Activated CD4-positive, CD25-positive, alpha-beta regulatory T cell (primary cell): ENCODE measurements at places on chromosomes 6 and 20.
A peak's percentile ranks its signal among the peaks of the same experiment; 100 is the strongest.

DNA sequence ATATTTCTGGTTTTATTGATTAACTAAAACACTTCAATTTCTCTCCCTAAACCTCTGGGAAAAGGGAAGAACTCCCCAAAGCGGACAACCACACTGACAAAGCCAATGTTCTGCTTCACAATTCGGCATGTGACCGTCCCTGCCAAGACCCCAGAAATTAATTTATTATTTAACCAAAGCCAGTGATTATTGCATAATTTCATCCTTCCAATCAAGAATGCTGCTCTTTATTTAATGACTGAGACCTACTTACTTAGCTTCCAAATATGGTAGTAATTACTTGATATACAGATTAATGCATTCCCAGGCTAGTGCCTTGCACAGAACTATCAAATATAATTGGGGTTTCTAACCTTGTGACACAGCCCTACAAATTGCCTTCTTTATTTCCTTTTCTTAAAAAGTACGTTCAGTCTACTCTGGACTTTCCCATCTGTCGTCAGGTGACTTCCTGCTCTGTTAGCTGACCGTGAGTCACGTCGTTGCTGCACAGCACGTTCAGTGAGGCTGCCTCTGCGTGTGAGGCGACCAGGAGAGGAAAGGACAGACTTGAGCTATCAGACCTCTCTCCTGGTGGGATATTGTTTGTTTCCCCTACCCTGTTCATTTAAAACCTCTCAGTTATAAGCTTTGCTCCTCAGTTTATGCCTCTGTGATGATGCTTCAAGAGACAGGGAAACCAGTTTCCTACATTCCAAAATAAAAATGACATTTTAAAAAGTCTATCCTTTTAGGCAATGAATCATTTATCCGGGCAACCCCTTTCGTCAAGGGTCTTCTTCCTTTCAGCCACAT is 55.7 kb upstream of the TNFAIP3 start:
- DNase-seq = peak; percentile 50

DNA sequence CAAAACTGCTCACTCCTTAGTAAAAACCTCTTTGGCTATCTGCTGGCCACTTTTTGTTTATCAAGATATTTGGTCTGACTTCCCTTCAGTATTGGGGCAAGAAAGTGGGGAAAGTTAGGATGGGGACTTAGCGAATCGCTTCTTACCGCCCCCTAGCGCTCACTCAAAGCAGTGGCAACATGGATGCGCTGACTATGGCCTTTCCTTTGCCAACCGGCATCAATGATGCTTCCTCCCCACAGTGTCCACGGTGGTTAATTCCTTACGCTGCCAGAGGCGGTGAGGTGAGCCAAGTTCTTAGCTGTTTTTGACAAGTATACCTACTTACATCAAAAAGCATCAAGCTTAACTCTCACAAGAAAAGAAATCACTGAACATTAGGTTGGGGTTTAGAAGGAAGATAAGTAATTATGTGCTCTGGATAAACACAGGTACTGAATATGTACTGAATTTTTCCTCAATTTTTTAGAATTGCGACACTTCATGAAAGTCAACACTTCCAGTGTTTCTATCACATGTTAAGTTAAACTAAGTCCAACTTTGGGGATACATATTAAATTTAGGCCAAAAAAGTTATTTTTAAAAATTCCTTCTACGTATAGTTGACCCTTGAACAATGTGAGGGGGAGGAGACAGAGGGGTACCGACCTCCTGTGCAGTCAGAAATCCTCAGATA is 86.7 kb downstream of the GMDS start:
- DNase-seq = no peak

- no peak for DNase-seq
Measured at GRCh38 chr20:20009784-20010253, 7.3 kb upstream of the NAA20 start.

DNA sequence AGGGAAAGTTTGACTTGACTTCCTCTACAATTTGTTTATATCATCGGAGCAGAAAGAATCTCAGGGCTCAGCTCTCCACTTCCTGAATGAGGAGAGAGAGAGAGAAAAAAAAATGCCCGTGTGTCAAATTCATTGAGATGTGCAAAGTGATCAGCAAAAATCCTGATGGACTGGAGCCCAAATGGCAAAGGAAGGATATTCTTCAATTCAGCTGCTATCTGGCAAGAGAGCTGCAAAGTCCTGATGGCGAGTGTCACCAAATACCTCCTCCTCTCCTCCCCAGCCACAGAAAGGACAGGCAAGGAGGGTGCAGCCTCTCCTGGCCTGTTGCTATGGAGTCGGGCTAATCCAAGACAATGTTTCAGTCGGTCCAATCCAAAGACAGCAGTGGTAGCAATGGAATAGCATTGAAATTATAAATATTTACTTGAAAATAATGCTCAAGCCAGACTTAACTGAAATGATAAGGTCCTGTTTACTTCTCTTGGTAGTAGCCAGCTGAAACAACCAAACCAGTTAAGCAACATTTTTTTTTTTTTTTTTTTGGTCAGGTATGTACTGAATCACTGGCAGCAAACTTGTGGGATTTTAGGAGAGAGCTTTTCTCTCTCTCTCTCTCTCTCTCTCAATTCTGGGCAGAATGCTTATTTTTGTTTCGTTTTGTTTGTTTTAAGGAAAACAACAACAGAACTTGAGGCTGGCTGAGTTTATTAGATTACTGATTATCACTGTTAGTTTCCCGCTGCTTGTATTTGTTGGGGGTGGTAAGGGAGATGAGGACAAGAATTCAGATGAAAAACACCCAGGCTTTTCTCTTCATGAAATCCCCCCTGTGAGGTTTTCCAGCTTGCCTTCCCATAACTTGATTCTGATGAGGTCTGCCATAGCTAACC is 204.2 kb downstream of the BCAS1 start:
- DNase-seq = no peak

GRCh38 chr20:38700141-38700540 is 24.1 kb upstream of the SLC32A1 start:
- no peak for DNase-seq

DNA sequence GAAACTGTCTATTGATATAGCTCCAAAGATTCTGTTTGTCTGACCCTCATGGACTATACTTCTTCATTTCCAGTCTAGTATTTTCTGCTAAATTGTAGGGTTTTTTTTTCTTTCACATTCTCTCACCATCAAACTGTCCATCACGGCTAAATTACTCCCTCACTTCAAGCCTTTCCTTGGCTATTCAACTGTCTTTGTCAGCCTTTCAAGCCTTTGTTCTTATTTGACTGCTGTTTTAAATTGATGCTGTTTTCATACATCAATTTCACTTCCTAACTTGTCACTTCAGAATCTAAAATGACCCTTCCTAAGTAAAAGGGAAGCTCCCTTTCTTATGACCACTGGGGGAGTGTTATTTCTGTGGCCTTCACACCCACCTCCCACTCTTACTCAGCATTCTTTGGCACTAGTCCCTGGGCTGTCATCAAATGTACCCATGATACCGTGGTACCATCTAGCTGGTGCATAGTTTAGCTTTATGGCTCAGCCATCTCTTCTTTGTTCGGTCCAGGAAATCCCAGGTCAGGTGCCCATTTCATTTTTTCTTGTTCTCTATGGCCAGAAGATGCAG is 8.6 kb downstream of the GJA1 start:
- no peak for DNase-seq

DNA sequence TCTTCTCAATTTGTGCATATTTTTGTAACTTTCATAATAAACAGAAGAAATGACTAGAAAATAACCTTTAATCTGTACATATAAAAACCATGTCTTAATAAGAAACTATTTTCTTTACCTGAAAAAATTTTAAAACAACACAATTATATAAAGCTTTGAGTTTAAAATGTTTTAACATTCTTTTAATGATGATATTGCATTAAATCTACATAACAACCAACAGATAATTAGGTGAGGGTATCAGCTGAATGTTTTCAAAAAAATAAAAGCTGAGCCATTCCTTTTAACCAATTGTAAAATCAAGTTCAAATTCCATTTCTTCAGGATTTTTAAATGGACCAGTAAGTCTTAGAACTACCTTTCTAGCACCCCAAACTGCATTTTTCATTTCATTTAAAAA is 1185.0 kb upstream of the CITED2 start:
- DNase-seq = no peak

- no peak for DNase-seq
Measured at GRCh38 chr6:17167327-17167979, 65.6 kb downstream of the STMND1 start.

- no peak for DNase-seq
Measured at GRCh38 chr6:111339294-111339693, 143.7 kb downstream of the REV3L start.

GRCh38 chr6:162050579-162050978 is 677.0 kb downstream of the PRKN start:
- no peak for DNase-seq

DNA sequence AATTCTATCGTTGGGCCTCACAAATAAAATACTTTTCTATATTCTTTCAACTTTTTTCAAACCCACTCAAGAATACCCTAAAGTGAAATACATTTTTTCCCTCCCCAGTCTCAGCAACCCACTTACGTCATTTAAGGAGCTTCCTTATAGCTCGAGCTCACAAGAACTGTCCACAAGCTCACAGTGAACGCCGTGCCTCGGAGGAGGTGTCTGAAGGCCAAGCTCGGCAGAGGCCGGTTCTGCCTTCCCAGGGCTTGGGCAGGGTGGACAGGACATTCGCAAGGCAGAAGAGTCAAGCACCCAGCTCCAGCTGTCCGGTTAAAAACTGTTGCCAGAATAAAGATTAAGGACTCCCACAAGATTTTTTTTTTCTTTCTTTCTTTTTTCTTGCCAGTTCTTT is 802.3 kb downstream of the QKI start:
- DNase-seq = no peak

DNA sequence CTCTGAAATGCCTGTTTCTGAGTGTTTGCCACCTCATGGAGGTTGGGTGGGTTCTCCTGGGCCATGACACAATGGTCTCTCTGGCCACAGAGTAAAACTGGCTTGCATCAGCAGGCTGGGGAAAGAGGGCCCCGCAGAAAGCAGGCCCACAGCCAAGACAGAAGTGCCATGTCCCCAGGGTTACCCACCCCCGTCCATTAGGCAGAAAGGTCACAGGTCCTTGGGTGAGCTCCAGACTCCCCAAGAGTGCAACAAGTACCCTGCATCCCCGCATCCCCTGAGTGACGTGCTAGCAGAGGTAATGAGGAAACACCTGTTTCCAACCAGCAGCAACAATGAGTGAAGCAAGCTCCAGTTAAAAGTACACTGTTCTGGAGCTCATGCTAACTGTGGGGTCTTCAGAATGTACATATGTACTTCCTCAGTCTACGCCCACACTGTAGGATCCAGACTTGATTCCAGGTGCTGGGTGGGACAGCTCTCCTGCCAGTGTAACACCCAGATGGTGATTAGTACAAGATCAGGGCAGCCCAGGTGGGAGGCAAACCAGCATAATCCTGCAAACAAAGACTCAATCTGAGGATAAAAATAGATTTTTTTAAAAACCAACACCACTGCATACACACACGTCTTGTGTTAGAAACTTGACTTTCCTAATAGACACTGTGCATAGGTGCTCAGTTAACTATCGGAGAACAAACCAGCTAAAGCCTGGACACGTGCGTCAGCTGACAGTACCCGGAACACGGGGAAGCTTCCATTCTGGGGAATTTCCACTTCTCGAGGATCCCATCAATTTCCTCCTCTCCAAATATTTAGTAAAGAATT is 31.5 kb downstream of the RRBP1 start:
- DNase-seq = no peak

DNA sequence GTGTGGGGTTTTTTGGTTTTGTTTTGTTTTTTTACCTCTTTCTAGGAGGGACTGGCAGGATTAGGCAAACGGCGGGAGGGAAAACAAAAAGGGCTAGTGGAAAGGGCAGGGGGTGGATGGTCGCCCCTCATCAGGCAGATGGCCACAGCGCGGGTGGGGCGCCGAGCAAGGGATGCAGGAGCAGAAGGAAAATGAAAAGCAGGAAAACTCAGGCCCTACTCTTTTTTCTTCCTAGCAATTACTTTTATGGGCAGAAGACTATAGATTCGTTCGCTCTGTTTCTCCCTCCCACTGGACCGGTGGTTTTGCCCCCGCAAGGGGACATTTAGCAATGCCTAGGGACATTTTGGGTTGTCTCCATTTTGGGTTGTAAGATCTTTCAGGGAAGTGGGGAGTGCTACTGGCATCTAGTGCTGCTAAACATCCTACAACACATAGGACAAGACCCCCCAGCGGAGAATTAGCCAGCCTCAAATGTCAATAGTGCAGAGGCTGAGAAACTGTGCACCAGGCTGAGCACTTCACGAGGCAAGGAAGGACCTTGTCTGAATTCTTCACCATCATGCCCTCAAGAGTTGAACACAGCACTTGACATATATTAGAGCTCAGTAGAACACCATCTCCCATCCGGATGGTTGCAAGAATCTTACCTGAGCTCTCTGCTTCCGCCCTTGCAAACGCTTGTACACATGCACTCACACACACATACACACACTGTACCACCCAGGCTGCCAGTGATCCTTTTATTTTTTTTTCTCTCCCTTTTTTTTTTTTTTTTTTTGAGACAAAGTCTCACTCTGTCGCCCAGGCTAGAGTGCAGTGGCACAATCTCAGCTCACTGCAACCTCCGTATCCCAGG is 4.8 kb upstream of the ZMYND8 start:
- DNase-seq = no peak

- no peak for DNase-seq
Measured at GRCh38 chr6:20931093-20931492, 396.8 kb downstream of the CDKAL1 start.

- DNase-seq = no peak
Measured at GRCh38 chr20:19937651-19938420, 79.3 kb upstream of the NAA20 start.

GRCh38 chr20:48702455-48702913 is 125.3 kb downstream of the PREX1 start:
- DNase-seq = no peak

GRCh38 chr20:37481610-37482009 is 39.4 kb upstream of the NNAT start:
- no peak for DNase-seq

- no peak for DNase-seq
Measured at GRCh38 chr6:144989319-144990107, 704.4 kb downstream of the UTRN start.

DNA sequence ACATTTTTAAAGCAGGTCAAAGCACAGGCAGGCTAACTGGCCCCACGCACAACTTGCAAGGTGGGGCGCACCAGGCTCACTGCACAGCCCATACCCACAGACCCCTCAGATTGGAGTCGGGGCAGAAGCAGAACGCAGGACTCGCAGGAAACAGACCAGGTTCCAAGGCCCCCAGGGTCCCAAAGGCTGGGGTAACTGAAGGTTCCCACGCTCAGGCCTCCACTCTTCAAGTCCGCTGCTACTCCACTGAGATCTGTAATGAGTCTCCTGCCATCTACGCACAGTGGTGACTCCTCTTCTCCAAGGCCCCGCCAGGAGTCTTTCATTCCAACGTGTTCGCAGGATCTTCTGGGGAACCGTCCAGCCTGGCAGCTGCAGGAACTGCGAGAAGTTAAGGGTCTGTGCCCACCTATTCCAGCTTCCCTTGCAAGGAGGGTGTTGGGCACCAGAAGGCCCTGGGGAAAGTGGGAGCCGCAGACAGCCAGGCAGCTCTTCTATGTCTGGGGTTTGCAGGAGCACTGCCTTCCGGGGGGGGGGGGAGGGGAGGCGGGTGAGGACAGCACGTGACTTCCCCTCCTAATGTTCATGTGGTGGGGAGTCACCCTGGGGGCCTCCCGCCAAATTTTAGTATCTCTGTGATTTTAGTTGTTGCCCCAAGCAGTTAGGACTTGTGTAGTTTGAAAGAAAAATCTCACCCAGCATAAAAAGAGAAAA is 2.0 kb upstream of the TAF4 start:
- DNase-seq = no peak
